ENCODE measurements at places on chromosomes 11 and 22.
A peak's percentile ranks its signal among the peaks of the same experiment; 100 is the strongest.

GRCh38 chr22:20591295-20591645 is 83.9 kb downstream of the MED15 start:
- no peak for DNase-seq

- DNase-seq, result no peak
These were observed 837 bp upstream of the BID start for GRCh38 chr22:17774926-17775685.

DNA sequence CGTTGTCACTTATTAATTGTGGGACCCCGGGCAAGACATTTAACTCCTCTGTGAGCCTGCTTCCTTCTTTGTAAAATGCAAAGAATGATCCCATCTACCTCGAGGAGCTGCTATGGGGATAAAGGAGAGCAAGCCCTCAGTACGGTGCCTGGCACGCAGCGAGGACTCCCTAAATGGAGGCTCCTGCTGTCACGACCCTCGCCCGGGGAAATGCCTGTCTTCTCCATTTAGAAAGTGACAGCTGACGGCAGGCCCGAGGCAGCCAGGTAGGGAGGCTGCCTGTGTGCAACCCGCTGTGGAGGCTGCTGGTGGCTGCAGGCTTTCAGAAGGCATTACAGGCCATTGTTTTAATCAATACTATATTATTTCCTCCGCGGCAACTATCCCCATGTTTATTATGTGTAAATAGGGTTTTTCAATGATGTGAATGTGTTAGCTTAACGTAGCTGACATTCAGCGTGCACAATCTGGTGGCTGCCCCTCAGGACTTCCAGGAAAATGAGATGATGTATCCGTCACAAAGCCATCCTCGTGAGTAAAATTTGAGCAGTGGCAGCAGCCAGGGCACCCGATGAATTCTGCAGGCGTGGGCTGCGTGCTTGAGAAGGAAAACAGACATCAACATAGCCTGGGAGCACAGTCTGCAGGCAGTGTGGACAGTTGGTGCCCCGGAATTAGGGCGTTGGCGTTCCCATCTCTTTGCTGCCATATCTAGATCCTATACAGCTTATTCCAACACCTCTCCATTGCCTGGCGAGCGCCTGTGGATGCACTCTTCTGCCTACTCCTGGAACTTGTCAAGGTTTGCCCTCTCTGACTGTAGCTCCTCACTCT is 228.3 kb downstream of the ST3GAL4 start:
- no peak for DNase-seq

- DNase-seq, result no peak
These were observed 48.2 kb upstream of the CEP295 start for GRCh38 chr11:93613231-93613831.

- DNase-seq, result no peak
These were observed 6.8 kb downstream of the TRPM5 start for GRCh38 chr11:2437516-2437915.

- DNase-seq, result no peak
These were observed 28.3 kb upstream of the MS4A6A start for GRCh38 chr11:60211206-60211605.

DNA sequence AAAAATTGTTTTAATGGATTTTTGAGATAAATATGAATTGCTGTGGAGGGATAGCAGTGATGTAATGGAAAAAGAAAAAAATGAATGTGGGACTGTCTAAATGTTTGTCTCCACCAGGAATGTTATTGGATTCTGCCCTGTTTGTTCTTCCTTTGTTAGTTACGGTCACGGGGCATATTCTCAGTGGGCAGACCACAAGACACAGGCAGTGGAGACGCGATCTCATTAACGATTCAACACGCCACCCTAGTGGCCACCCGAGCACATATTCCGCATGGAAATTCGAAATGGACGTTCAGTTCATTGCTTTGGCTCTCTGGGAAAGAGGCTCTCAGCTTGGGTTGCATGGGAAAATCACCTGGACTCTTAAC is 151.8 kb upstream of the TTC12 start:
- DNase-seq, result peak; percentile 75

DNA sequence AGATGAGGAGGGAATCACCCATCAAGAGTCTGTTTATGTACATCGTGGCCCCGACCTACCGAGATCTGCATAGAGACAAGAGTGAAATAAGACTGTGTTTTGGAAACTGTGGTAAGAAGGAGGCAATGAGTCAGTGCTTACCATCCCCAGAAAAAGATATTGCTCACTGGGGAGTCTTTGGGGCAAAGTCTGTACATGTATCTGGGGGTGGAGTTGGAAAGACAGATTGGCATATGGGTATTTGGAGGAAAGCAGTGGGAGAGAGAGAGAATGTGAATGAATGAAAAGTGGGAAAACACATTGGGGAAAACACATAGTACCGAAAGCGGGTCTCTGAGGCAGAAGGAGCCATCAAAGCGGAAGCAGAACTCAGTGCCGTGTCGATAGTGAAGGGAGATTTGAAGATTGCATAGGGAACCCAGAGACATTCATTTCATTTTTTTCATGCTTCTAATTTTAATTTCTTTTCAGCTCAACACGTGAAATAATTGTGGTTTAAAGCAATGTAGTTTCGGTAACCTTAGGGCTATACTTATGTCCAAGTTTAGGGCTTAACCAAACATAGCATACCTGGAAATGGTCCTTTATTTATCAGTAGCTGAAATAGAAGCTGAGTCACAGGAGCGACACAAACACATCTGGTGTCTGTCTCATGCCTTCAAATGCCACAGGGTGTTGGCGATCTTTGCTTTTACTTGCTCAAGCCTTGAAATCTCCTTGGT is 98.6 kb upstream of the CD44 start:
- no peak for DNase-seq

DNA sequence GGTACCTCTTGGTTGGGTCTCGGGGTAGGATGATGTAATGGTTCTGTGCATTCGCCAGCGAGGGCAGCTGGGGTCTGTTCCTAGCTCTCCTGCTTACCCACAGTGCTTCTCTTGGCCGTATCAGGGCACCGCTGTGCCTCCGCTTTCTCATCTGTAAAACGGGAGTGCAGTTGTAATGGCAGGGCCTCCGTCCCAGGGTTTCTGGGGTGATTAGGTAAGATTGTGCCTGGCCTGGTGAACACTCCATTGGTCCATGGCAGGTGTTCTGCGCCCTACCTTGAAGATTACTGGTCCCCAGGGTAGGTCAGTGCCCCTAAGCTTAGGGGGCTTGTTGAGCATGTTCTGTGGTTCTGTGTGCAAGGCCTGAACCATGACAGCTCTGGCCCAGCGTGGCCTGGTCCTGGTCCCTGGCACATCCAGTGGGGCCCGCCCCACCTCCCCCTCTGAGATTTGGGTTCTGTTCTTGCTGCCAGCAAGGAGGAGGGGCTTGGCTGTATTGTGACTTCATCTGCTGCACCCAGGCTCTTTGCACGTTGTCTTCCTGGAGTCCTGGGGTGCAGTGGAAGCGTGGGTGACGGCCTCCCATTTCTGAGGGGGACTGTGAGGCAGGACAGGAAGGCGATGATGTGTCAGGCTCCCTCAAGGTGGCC is 4.9 kb downstream of the MYRF start:
- DNase-seq, result no peak
